CD4-positive, alpha-beta T cell treated with Interferon gamma for 1 hour (primary cell): ENCODE measurements at places on chromosomes 12 and 14.

GRCh38 chr14:50667684-50667995 is 466 bp downstream of the SAV1 start:
- DNase-seq = peak; percentile 50

GRCh38 chr12:32768518-32768917 is 12.8 kb upstream of the YARS2 start:
- no peak for DNase-seq

DNA sequence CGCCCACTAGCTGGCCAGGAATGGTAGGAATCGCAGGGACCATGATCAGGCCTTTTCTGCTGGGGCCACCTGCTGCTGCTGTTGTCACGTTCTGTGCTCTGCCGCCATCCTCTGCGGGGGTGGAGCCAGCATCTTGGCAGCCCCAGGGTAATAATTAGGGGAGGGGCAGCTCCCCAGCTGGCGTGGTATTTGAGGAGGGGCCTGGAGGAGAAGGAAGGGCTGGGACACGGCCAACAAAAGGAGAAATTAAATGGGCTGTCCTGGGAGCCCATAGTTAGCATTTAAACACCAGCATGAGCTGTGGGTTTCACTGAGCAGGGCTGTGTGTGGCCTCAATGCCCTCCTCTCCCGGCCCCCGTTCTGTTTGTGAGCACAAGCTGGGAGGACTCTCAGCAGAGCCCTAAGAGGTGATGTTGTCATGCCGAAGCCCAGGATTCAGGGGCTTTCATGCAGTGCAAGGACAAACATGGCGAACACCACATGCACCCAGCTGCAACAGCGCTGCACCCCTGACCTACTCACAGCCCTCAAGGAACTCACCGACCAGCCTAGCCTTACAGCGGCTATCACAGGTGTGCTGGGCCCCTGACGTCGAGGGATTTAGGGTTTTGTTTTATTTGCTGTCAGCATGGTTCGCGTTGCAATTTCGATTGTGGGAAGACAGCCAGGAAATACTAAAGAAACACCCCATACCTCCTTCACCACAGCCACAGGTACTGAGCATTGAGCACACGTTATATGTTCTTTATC is 324.3 kb downstream of the CACNA1C start:
- no peak for DNase-seq

DNA sequence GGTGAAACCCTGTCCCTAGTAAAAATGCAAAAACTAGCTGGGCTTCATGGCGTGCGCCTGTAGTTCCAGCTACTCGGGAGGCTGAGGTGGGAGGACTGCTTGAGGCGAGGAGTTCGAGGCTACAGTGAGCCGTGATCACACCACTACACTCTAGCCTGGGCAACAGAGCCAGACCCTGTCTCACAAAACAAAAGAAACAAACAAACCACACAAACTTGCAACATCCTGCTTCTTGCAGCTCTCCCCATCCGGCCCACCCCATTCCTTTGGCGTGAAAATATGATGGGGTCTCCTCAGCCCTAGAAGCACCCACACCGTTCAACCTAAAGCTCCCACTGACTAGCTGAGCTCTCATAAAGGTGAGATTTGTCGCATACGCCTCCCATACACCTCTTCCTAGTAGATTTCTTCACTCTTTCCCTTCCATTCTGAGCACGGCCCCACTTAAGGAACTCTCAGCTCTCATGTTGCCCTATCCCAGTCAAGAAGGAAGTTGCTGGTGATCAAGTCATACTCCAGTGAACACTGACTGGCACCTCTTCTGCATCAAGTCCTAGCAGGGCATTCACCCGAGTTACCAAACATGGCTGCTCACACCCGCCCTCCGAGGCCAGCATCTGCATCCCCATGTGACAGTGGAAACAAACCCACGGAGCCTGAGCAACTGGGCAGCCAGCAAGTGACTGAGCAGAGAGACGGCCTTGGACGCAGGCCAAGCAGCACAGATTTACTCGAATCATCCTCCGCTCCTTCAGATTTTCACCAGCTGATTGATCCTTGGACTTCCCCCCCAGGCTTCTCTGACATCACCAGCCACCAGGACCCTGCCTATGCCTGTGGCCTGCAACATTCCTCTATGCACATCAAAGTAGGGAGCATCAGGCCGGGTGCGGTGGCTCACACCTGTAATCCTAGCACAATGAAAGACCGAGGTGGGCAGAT is 18.9 kb upstream of the CD27 start:
- peak; percentile 52 for DNase-seq

DNA sequence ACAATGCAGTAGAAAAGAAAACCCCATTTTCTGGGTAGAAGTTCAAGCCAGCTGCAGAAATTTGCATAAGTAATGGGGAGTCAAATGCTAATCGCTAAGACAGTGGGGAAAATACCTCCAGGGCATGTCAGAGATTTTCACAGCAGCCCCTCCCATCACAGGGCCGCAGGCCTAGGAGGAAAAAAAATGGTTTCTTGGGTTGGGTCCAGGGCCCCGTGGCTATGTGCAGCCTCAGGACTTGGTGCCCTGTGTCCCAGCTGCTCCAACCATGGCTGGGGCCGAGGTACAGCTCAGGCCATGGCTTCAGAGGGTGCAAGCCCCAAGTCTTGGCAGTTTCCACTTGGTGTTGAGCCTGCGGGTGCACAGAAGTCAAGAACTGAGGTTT is 14.6 kb downstream of the OR10P1 start:
- no peak for DNase-seq

GRCh38 chr12:93832131-93832530 is 155.0 kb downstream of the CRADD start:
- DNase-seq = no peak

DNA sequence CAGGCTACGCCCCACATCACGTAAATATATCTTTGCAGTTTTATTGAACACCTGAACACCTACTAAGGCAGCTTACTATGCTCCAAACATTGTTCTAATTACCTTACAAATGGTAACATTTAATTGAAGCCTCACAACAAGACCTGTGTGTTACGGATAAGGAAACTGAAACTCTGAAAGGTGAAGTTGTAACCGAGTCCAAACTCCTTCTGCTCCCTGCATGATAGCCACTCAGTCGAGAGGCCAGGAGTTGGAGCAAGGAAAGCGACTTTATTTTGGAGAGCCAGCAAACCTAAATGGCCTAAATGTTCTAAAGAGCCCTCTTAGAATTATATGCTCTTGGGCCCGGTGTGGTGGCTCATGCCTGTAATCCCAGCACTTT is 12.6 kb upstream of the TRPV4 start:
- DNase-seq = no peak

DNA sequence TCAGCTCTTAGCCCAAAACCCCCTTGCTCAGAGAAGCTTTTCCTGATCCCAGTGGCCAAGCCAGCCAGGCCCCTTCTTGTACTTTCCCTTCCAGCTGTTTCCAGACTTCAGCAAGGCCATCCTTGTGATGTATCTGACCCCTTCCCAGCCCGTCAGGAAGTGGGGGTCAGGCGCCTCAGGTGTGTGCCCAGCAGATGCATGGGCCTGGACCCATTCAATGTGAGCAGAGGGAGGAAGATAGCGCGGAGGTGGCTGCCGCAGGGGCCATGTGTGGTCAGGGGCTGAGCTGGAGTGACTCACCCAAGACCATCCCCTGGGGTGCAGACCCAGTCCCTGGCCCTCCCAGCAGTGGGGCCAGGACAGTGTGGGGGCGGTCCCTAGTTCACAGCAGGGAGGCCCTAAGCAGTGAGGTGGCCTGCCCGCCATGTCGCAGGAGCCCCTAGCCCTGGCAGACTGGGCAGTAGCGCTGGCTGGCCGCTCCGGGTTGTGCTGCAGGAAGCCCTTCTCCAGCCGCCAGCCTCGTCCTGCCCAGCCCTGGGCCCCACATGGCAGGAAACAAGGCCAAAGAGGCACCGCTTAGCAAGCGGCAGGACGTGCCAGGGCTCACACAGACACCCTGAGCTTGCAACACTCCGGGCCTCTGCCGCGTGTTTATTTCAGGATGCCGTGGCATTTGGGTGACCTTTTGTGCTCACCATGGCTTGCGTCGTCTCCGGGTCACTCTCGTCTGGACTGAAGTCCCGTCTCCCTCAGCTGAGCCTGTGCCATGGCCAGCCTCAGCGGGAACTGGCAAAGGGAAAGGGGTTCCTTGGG is 12.0 kb downstream of the ADSS1 start:
- peak; percentile 39 for DNase-seq

GRCh38 chr12:14369311-14369710 is 3.8 kb downstream of the ATF7IP start:
- peak; percentile 29 for DNase-seq

DNA sequence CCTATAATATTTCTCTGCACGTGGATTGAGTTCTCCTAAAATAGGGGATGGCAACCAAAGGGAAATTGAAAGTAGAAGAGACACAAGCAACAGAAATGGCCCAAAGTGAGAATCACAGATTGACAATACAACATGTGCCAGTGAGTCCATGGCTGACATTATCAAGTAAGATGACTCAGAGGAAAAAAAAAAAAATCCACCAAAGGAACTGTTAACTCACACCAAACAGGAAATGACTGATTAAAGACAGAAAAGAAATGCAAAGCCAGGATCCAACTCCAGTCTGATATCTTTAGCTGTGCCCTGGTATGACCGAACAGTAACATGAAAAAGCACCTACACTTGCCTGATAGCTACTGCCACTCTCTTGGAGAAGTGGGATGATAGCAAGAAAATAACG is 485.0 kb downstream of the PRKD1 start:
- DNase-seq = no peak

- DNase-seq = no peak
These were observed 196.2 kb downstream of the SLC38A4 start for GRCh38 chr12:46629331-46630229.

- no peak for DNase-seq
These were observed 1.2 kb upstream of the SRGAP1 start for GRCh38 chr12:63843254-63843720.

DNA sequence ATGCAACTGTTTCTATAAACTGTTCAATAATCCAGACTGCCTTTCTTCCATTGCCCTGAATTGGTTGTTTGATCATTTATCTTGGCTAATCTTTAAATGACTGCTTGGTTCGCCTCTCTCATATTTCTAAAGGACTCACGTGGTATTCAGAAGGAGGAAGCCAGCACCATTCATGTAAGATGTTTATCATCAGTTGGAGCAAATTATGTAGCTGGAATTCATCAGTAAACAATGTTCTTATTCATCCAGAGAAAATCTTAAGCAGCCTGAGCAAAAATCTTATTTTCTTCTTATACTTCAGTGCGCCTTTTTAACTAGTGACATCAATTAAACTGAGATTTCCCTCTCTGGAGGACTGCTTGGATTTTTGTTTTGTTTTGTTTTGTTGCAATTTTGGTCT is 538.7 kb upstream of the TMEM132C start:
- DNase-seq = no peak

DNA sequence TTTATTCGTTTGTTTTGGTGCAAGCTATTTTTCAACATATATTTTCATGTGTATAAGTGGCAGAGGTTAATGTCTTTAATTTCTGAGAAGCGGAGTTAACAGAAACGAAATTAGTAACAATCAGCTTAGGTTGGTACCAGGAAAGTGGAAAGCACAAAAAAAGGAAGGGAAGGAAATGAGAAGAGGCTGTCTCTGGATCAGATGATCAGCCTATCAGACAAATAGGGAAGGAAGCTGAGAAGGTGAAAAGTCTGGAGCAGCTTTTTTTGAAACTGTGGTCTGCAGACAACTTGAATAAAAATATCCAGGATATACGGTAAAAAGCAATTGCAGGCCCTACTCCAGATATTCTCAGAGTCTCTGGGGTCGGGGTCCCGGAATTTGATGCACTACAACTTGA is 265.0 kb downstream of the SSPN start:
- DNase-seq = no peak

- no peak for DNase-seq
These were observed 176.0 kb downstream of the TMEM121 start for GRCh38 chr14:105702275-105702817.
